ENCODE measurements at places on chromosomes 1 and 21.

DNA sequence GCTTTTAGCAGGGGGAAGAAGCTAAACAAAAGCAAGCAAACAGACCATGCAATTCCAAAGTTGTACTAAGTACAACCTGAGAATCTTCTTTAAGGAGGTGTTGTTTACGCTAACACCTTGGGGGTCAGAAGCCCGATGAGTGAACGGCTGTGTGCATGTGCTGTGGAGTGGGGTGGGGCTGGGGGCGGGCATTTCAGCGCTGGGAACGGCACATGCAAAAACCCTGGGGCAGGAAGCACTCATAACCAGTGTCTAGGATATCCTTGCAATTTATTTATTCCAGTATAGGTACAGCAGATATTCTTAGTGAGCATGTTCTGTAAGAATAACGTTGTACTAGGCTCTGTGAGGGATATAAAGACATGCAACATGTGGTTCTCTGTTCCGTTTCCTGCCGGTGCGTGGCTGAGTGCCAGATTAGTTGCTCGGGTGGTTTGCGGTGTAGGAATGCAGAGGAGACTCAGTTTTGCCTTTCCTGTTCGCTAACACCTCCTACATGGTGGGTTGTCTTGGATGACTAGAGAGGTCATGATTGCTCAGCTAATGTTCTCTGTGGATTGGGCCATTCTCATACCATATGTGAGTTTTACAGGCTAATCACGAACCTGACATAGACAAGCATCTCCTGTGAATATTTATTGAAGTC, 3.7 kb downstream of the FASLG start:
- no peak for DNase-seq

DNA sequence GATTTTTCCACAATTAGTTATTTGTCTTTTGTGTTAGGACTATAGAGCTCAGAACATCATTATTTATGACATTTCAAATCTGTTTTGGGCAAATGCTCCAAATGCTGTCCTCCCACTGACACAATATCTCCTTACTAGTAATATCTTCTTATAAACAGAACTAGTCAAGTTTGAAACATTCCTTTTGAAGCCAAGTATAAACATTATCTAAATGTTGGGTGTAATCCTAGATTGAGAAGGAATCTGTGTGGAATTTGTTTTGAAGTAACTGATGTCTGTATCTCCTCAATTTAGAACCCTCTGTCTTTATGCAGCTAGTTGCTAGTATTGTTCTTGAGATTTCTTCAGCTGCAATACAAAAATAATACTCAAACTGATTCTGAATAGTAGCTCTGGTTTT, 28.5 kb upstream of the PAXBP1 start:
- no peak for DNase-seq

GRCh38 chr1:29478879-29479278, 242.6 kb downstream of the PTPRU start:
- DNase-seq, result no peak

GRCh38 chr1:246722720-246723119, 1.5 kb upstream of the SCCPDH start:
- DNase-seq, result no peak

DNA sequence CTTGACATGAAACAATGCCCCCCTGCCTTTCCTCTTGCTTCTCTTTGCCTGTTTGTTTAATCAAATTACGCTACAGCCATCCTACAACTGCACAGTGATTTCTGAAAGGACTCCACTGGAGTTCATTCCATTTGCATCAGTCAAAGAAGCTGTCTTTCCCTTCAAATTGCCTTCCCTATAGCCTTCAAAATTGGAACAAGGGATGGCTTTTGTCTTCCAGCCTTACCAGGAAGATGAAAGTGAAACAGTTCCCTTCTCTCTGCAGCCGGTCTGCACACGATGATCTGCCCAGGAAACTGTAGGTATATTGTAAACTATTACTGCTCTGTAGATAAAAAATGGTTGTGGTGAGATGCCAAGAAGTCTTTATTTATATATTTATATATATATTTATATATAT, 65.6 kb upstream of the ETS2 start:
- no peak for DNase-seq

DNA sequence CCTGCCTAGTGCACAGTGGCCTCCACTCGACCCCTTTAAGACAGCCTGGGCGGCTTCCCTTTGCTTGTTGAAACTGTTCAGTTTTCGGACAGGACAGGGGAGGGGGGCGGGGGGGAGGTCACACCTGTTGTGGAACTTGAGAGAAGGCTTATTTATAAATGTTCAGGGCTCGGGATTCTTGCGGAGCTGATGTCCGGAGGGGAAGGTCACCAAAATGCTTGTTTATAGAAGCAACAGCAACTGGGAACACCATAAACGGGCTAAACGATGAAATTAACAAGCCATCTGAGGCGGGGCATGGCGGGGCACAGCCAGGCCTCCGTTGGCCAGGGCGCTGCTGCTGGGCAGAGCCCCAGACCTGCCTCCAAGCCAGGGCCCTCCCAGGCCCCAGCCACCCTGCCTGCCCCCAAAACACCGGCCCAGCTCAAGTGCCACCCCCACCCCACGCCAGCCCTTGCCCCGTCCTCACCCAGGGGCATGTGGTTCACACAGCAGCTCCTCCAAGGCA, 59.8 kb upstream of the CASZ1 start:
- DNase-seq, result no peak

DNA sequence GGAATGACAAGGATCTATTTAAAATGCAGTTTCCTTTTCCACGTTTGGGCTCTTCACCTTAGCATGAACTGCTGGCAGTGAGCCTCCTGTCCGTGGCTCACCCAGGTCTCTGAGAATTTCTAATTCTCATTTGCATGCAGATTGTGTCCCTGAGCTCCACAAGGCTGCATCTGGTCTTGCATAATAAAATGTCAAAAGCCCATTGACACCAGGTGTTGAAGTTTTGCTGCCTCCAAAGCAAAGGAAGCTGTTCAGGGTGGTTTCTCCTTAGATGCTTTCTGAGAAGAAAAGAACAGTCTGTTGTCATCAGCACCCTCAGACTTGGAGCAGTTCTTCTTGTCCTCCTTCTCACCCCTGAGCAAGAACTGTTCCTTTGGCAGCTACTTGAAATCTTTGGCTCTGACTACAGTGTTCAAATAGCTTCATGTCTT, 433.1 kb upstream of the KAZN start:
- DNase-seq, result no peak

- no peak for DNase-seq
Observed at GRCh38 chr21:25298512-25299491, 308.5 kb downstream of the MRPL39 start.

- DNase-seq, result no peak
Observed at GRCh38 chr1:185556561-185556960, 177.6 kb upstream of the HMCN1 start.

- DNase-seq, result no peak
Observed at GRCh38 chr21:33975548-33976081, 60.0 kb upstream of the ATP5PO start.
